Dorsolateral prefrontal cortex (tissue), 122 donors: ENCODE measurements at places on chromosomes 7 and 10.
A peak's percentile ranks its signal among the peaks of the same experiment; 100 is the strongest.

GRCh38 chr7:22681852-22682657 lies 44.9 kb upstream of the IL6 start:
- no peak for DNase-seq

DNA sequence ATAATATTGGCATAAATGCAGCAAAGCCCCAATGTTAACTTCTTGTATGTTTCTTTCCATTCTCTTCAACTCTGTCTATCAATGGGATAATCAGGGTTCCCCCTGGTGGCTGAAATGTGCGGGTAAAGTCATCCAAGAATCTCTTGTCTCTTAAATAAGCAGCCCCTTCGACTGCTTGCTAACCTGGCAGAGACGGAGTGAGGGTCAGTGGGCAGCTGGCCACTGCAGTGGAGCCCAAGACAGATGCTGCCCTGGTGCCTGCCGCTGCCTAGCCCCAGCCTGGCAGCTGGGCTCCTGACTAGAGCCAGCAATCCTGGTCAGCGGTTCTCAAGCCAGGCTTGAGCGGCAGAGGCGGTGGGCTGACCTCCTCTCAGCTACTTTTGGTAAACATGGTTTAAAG lies 248.9 kb downstream of the COBL start:
- DNase-seq: peak; percentile 63

DNA sequence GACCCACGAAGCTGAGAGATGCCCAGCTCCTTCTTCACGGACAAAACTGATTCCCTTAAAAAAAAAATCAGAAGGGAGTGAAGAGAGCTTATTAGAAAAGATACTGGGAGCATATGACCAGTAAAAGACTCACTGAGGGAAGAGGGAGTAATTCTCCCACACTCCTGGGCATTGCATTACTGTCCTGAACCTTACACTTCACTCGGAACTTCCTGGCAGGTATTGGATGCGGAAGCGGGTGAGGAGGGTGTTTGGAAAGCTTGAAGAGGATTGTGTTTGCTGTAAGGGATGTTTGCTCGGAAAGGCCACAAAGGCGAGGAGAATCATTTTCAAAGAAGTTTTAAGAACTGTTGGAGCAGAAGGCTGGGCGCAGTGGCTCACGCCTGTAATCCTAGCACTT lies 375 bp downstream of the HKDC1 start:
- DNase-seq: no peak

- DNase-seq: no peak
Observed at GRCh38 chr10:1550291-1550595, 187.1 kb downstream of the ADARB2 start.

DNA sequence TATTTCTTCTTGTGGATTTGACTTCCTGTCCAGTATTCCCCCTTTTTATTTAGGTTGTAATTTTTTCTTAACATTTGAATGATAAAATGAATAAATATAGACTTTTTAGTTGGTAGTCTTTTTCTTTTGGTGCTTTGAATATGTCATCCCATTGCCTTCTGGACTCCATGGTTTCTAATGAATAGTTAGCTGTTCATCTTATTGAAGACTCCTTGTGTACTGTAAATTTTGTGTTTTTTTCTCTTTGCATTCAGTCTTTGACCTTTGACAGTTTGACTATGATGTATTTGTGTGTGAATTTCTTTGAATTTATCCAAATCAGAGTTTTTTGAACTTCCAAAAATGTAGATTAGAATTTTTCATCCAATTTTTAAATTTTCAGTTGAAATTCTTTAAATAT lies 554.3 kb downstream of the NRG3 start:
- DNase-seq: no peak

DNA sequence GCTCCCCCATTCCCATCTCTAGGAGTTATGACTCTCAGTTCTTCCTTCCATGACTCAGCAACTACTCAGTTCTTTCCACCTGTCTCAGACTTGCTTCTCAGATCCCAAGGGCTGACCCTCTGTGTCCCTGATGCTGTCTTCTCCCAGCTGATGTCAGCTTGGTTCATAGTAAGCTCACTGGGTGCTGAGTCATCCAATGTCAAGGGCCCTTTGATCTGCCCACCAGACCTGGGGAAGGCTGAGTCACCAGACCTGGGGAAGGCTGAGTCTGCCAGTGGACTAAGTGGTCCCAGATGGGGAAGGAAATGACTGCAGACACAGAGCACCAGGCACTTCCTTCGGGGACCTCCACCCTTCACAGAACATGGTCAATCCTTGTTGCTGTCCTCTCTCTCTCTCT lies 76.1 kb upstream of the ZEB1 start:
- DNase-seq: no peak

- DNase-seq: no peak
Observed at GRCh38 chr7:11760372-11760771, 71.6 kb downstream of the THSD7A start.

GRCh38 chr7:9945857-9946256 lies 1027.8 kb upstream of the PHF14 start:
- DNase-seq: no peak

- DNase-seq: no peak
Observed at GRCh38 chr7:44136731-44137130, 4.4 kb downstream of the MYL7 start.

- no peak for DNase-seq
Observed at GRCh38 chr7:89887489-89887888, 266.8 kb upstream of the STEAP1 start.

- DNase-seq: no peak
Observed at GRCh38 chr10:14727465-14727864, 47.2 kb downstream of the FAM107B start.

DNA sequence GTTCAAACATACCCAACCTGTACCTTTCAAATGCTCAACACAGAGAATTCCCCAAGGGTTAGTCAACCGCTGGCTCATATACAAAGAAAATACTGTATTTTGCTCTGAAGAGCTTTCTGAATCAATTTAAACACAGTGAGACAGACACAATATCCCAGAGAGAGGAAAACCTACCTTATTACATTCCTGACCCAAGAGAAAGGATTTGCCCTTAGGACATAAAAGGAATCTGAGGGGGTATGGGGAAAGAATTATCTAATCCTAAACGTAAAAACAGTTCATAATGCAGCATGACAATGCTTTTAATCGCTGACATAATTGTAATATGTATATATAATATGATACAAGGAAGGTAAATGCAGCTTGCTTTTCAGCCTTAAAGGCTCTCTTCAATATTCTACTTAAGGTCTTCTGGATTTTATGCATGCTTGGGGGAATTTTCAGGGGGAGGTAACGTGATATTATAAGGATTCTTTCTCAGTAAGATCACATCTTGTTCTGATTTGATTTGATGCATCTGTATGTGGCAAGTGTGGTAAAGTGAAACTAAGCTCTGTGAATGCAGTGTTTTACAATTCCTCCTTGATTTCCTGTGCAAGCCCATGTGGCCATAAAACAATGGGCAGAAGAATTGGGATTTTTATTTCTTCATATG lies 240.5 kb downstream of the GLI3 start:
- no peak for DNase-seq

DNA sequence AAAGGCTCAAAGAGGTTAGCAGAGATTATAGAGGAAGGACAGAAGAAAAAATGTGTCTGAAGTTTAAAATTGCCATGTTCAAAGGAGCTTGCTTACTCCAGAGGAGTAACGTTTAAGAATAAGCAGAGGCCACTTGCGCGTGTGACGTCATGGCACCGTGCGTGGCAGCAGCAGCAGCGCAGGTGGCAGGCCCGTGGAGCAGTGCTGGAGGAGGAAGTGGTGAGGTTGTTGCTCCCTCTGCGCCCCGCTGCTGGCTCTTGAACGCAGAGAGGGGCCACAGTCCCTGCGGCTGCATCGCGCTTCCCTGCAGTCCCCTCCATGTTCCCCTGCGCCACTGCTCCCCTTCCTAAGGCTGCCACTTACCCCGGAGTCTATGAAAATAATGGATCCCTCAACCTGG lies 37.5 kb downstream of the GDI2 start:
- no peak for DNase-seq

GRCh38 chr10:964321-964987 lies 23.8 kb upstream of the GTPBP4 start:
- DNase-seq: no peak

DNA sequence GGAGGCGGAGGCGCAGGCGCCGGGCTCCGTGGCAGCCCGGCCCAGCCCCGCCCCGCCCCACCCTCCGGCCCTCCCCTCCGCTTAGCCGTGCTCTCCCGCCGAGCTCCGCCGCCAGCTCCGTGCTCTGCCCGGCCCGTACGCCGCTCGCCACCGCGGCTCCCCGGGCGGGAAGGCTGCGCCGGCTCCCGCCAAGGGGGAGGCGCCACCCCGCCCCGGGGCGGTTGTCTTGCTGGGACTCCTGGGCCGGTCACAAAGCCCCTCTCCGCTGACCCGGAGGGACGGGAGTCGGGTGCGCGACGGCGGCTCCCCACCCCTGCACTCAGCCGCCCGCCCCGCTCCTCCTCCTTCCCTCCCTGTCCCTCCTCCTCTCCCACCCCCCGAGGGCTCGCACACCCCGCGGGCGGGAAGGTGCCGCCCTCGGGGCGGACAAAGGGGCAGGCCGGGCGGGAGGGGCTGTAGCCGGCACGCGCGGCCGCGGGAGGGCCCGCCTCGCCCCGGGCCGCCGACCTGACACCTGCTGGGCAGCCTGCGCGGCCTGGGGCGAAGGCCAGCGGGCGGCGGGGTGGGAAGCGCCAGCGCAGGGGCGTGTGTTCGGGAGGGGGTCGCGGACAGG lies 11.5 kb upstream of the SP8 start:
- DNase-seq: no peak
